GM13976 (cell line): ENCODE measurements at places on chromosomes 4 and X.

DNA sequence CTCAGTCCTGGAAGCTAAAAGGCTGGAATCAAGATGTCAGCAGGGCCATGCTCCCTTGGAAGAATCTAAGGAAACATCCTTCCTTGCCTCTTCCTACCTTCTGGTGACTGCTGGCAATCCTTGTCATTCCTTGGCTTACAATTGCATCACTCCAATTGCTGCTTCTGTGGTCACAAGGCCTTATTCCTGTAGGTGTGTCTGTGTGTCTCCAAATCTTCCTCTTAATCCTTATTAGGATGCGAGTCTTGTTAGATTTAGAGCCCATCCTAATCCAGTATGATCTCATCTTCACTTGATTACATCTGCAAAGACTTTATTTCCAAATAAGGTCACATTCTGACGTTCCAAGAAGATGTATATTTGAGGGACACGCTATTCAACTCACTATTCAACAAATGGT, 52.2 kb downstream of the SMIM20 start:
- no peak for DNase-seq

DNA sequence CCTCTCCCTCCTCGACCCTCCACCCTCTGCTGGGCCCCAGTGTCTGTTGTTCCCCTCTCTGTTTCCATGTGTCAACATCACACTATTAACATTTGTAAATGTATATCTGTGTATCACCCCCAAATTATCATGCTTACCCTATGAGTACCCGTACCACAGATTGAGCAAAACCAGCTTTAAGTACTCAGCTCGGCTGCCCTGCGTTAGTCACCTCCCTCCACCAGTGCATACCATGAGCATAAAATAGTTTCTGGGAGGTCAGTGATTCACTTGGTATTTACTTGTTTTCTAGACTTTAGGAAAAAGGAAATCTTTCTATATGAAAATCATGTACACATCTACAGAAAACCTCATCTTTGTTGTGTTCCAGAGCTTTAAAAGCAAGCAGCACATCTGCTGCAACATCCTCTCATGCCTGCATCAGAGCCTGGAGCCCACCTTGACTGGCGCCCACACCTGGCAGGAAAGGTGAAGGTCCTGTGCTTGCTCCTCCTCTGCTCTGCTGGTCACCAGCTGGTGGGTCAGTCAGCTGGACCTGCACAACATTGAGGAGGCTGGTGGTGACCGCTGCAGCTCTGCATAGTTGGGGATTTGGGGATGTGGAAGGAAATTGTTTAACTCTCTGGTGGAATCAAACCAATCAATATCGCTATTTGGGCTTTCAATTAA, 214.4 kb upstream of the KLF3 start:
- no peak for DNase-seq

GRCh38 chr4:1154523-1155182, 17.7 kb downstream of the SPON2 start:
- DNase-seq, result no peak

GRCh38 chrX:24027086-24027485, at the start of gene KLHL15:
KLHL15 (minus strand) TSS chrX:24027186; CDS start chrX:24006693, 20,493 bp downstream.
- no peak for DNase-seq
